ENCODE measurements at places on chromosomes 5 and 9. TPM values are rescaled to one million over a fixed set of nuclear protein-coding genes. Genes with fewer than 3 reads are reported as not detected.

PCDHAC1 gene
- total RNA-seq: under 0.01 TPM

GOLM1 gene
- 11.3 TPM for total RNA-seq

- no peak overlapping the region for H3K27ac ChIP-seq
- peak; percentile 31 for DNase-seq
- no peaks in the 10 kb centered on the region for H3K36me3 ChIP-seq
- H3K27me3 ChIP-seq: no peaks in the 10 kb centered on the region
Measured at GRCh38 chr5:137822158-137822764, 45.4 kb upstream of the MYOT start.

DNA sequence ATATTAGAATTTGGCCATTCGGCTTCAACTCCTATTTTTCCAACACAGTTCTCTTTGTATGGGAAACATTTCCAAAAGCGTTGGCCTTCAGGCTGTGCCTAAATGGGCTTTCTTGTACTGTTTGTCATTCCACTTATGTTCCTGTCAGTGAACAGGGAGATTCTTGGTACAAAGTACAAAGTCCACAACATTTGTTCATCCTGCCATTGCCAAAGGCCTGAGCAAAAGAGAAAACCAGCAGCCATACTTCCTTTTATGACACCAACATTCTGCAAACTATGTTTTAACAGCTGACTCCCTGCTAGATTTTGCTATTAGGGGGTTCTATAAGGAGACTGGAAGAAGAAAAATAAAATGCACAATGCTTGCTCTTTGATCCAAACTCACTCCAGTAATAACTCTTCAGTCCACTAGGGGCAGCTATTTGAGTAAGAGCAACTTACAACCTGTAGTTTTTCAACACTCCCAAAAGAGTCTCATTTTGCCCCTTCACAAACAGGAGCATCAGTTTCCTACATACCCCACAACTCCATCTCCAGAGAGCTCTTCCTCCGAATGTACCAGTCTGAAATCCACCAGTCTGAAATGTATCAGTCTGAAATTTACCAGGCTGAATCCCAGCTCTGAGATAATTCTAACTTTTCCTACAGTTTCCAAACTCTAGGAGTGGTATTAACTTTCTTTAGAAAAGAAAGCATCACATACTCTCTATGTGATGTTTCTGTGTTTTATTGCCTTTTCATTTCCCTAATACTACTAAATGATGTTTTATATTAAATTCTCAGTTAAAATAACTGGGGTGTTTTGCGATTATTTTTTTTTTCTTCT lies 693.8 kb downstream of the DNAH5 start:
- DNase-seq: no peak
- no peak overlapping the region for H3K27ac ChIP-seq
- no peaks in the 10 kb centered on the region for H3K4me1 ChIP-seq
- no peaks in the 10 kb centered on the region for H3K27me3 ChIP-seq

PCDHGB3 gene
- 0.59 TPM for total RNA-seq

DNA sequence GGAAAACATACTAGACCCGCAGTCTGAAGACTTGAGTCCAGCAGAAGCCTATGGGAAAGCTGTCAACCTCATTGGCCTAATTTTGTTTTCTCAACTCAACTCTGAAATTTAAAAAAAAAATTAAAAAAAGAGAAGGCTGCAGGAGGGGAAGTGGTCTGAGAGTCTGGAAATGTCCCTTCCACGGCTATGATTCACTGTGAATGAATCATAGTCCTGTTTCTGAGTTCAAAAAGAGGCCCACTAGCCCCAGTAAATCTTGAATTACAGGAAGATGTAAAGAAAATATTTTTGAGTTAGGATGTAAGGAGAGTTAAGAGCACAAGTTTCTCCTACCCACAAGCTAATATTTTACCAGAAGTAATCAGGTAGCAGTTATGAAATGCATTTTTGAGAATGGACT lies 565.5 kb upstream of the DMAC1 start:
- H3K4me3 ChIP-seq: no peak overlapping the region
- DNase-seq: no peak
- H3K27me3 ChIP-seq: no peaks in the 10 kb centered on the region
- no peaks in the 10 kb centered on the region for H3K36me3 ChIP-seq
- no peaks in the 10 kb centered on the region for H3K4me1 ChIP-seq

DNA sequence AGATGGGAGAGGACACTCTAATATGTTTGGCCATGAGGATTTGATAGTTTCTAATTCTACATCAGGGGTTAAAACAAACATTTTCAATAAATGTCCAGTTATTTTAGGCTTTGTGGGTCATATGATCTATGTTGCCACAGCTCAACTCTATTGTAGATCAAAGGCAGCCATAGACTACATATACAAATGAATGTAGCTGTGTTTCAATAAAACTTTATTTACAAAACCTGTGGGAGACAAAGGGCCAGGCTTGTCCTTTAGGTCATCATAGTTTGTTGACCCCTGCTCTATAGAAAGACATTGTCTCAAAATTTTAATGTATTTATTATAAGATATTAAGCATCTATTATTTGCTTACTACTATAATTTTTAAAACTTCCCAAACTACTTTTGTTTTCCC lies 325.4 kb upstream of the MEF2C start:
- no peak overlapping the region for H3K4me3 ChIP-seq
- H3K4me1 ChIP-seq: no peaks in the 10 kb centered on the region
- no peaks in the 10 kb centered on the region for H3K36me3 ChIP-seq

IFNA2 gene
- not detected for total RNA-seq

CCDC183 gene
- total RNA-seq: 2.0 TPM

DNA sequence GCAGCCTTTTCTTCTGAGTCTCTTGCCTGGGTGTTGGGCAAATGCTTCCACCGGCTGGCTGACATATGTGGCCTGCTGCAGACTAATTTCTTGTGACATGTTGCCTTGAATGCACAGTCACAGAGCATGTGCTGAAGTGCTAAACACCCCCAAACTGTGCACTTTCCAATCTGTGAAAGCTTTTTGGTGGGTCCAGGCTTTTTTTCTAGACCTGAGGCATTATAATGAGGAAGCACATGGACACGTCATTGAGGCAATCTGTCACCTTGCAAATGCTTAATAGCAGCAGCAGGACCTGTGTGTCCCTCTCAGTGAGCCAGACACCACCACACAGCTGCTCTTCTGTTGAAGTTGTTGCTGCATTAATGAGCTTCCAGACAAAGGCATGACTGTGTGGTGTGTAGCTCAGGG lies 274.7 kb downstream of the ELAVL2 start:
- no peaks in the 10 kb centered on the region for H3K4me1 ChIP-seq
- DNase-seq: no peak
- no peaks in the 10 kb centered on the region for H3K27me3 ChIP-seq
- no peaks in the 10 kb centered on the region for H3K36me3 ChIP-seq

GRCh38 chr5:50964746-50965653 lies 298.6 kb downstream of the PARP8 start:
- no peak overlapping the region for H3K27ac ChIP-seq
- H3K27me3 ChIP-seq: peaks cover 74% of the 10 kb centered on the region
- DNase-seq: no peak
- H3K4me3 ChIP-seq: no peak overlapping the region

- DNase-seq: no peak
- H3K27me3 ChIP-seq: no peaks in the 10 kb centered on the region
- H3K27ac ChIP-seq: no peak overlapping the region
- H3K4me3 ChIP-seq: no peak overlapping the region
- no peaks in the 10 kb centered on the region for H3K4me1 ChIP-seq
Measured at GRCh38 chr5:113381791-113382190, 53.0 kb downstream of the TSSK1B start.

SLC27A6 gene
- total RNA-seq: 16.8 TPM

MAST4 gene
- 45.1 TPM for total RNA-seq

- no peak overlapping the region for H3K4me3 ChIP-seq
- DNase-seq: no peak
- H3K27me3 ChIP-seq: no peaks in the 10 kb centered on the region
- H3K4me1 ChIP-seq: no peaks in the 10 kb centered on the region
- H3K36me3 ChIP-seq: no peaks in the 10 kb centered on the region
- no peak overlapping the region for H3K27ac ChIP-seq
Measured at GRCh38 chr5:145562931-145563330, 272.2 kb downstream of the PRELID2 start.

DNA sequence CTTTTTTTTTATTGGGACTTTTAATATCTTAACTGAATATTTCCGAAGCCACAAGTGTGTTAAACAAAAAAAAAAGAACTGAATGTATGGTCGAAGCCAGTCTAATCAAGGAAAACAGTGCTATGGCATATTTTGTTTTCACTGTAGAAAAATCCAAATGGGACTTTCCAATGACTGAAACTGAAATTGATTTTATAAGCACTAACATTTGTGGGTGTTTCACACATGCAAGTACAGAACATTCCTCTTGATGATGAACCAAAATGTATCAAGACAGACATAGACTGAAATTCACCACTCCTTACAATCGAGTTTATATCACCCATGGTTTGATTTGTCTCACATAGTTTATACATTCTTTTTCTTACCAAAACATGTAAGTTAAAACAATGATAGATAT lies 1026.8 kb downstream of the CDH18 start:
- DNase-seq: no peak
- no peak overlapping the region for H3K4me3 ChIP-seq
- no peaks in the 10 kb centered on the region for H3K27me3 ChIP-seq
- H3K4me1 ChIP-seq: no peaks in the 10 kb centered on the region
- no peaks in the 10 kb centered on the region for H3K36me3 ChIP-seq
- H3K27ac ChIP-seq: no peak overlapping the region

DNA sequence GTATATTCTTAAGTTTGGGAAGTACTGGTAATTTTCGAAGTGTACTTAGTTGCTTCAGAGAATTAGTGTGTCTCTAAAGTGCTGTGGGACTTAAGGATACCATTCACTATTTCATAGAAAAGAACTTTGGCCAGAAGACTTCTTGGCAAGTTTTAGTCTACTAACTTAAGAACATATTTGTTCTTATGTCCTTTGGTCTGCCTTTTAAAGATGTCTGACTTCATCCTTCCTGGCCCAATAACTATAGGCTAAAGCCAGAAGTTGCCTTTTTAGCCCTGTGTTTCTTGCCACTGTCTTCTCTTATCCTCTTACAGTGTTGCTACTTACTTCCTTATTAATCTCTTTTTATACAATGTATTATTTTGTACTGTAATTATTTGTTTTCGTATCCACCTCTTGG lies 6.3 kb downstream of the RBM27 start:
- H3K36me3 ChIP-seq: no peaks in the 10 kb centered on the region
- no peaks in the 10 kb centered on the region for H3K27me3 ChIP-seq
- DNase-seq: no peak
- H3K4me3 ChIP-seq: no peak overlapping the region
- peaks cover 5% of the 10 kb centered on the region for H3K4me1 ChIP-seq

ADAMTS13 gene
- 4.9 TPM for total RNA-seq

- H3K4me3 ChIP-seq: no peak overlapping the region
- no peaks in the 10 kb centered on the region for H3K4me1 ChIP-seq
- no peaks in the 10 kb centered on the region for H3K36me3 ChIP-seq
Measured at GRCh38 chr9:113919871-113920270, 43.8 kb downstream of the ZNF618 start.

DNA sequence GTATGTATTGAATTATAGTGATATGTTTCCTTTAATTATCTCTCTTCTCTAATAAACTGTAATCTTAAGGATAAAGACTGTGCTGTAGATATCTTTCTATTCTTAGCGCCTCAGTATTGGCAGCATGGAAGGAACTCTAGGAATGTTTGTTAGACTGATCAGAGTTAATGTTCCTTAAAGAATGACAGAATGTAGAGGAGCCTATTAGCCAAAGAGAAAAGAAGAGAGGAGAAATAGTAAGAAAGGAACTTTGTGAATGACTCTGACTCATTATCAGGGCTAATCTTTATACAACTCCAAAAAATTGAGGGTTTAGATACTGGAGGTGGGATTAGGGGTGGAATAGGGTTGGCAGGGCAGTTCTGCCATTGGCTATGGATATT lies 59.0 kb upstream of the NUDT12 start:
- no peak for DNase-seq
- no peaks in the 10 kb centered on the region for H3K36me3 ChIP-seq
- H3K4me1 ChIP-seq: no peaks in the 10 kb centered on the region
- H3K27ac ChIP-seq: no peak overlapping the region
- no peak overlapping the region for H3K4me3 ChIP-seq
- H3K27me3 ChIP-seq: no peaks in the 10 kb centered on the region

PCDHGB5 gene
- 33.6 TPM for total RNA-seq

LOX gene
- total RNA-seq: 78.3 TPM

SPINK13 gene
- total RNA-seq: not detected

DNM1 gene
- 39.0 TPM for total RNA-seq

GRCh38 chr5:35101016-35101415 lies 53.3 kb upstream of the AGXT2 start:
- H3K27ac ChIP-seq: no peak overlapping the region
- H3K4me1 ChIP-seq: no peaks in the 10 kb centered on the region
- no peaks in the 10 kb centered on the region for H3K36me3 ChIP-seq
- no peak overlapping the region for H3K4me3 ChIP-seq
- DNase-seq: no peak

DNA sequence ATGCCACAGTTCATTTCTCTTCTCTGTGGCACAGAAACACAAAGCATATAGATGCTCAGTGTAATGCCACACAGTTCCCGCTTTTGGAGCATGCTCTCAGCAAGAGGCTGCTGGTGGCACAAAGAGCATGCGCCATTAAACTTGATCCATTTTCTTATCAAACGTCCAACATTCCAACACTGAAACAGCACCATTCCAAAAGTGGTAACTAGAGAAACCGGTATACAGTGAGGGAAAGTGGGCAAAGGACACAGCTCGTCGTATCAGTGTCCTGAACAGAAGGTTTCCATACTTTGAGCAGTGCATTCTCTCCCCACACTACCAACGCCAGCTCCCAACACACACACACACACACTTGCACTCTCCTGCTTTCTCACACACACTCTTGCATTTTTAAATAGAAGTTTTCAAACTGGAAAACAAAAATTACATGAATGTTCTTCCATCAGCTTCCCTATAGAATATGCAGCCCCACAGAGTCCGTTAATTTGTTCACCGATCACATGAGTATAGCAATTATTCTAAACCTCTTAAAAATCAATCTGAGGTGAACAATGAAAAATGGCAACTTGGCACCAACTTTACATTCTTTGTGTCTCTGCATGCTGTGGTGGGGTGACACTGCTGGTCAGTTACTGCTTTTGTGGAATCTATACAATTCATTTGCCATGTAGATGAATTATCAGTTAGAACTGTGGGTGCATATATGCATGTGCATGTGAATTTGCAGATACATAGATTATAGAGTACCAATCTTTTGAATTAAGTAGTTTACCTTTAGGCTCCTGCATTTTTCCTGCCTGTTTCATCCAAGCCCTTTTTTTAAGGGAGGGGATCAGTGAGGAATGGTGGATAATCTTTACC lies 5.7 kb downstream of the NFIB start:
- H3K4me1 ChIP-seq: no peaks in the 10 kb centered on the region
- no peaks in the 10 kb centered on the region for H3K36me3 ChIP-seq
- DNase-seq: no peak

CDC25C gene
- total RNA-seq: not detected

DNA sequence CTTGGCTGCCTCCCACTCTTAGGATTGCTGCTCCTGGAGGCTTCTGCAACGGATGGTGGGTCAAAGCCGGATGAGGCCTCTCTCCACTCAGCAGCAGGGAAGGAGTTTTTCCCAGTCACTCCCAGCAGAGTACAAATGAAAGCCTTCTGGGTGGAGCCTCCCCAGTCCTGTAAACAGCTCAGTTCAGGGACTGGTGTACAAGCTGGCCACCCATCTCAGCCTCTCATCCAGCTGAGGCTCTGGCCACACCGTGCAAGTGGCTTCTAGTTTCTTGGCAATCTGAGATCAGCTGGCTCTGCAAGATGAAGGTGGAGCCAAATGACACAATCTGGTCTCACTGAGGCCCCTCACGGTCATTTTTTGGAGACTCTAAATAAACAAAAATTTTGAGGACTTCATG lies 10.0 kb downstream of the GPX3 start:
- H3K27ac ChIP-seq: peak overlapping the region; percentile 65
- DNase-seq: peak; percentile 60
- no peaks in the 10 kb centered on the region for H3K4me1 ChIP-seq
- no peak overlapping the region for H3K4me3 ChIP-seq

Measured in uterus (tissue), 4 donors.